ENCODE measurements at places on chromosomes 4 and X.

GRCh38 chr4:125705681-125706080 is 390.9 kb downstream of the FAT4 start:
- DNase-seq: no peak

- no peak for DNase-seq
These were observed 12.5 kb upstream of the HS3ST1 start for GRCh38 chr4:11441194-11441556.

- no peak for DNase-seq
These were observed 82.0 kb upstream of the WDR17 start for GRCh38 chr4:175983636-175984035.

DNA sequence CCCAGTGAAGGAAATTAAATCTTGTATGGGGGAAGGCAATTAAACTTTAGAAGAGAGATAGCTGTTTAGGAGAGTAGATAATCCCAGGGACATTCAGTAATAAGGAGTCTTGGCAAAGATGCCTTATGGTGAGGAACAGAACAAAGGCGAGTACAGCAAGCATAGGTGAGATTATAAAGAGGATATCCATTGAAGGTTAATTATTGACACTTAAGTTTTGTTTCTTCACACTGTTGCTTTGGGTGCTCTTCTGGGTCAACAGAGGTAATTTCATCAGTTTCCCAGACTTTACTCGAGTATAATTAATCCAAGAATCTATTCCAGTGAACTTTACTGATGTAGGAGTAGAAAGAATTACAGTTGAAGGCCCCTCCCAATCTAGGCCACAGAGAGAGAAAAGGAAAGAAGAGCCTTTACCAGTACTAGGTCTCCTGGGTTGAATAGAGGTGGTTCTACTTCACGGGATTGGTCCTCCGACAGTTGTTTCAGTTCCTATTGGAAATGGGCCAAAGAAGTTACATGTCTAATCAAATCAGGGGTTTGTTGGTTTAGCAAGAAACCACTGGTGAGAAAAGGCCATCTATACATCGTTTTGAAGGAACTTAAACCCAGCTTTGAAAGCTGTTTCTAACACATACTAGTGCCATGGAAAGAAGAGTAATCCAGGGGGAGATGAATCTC is 27.2 kb downstream of the EPGN start:
- DNase-seq: no peak

GRCh38 chr4:1047976-1048772 is 36.7 kb downstream of the FGFRL1 start:
- no peak for DNase-seq

- peak; percentile 65 for DNase-seq
These were observed 16.0 kb downstream of the RTL3 start for GRCh38 chrX:78643096-78643495.

DNA sequence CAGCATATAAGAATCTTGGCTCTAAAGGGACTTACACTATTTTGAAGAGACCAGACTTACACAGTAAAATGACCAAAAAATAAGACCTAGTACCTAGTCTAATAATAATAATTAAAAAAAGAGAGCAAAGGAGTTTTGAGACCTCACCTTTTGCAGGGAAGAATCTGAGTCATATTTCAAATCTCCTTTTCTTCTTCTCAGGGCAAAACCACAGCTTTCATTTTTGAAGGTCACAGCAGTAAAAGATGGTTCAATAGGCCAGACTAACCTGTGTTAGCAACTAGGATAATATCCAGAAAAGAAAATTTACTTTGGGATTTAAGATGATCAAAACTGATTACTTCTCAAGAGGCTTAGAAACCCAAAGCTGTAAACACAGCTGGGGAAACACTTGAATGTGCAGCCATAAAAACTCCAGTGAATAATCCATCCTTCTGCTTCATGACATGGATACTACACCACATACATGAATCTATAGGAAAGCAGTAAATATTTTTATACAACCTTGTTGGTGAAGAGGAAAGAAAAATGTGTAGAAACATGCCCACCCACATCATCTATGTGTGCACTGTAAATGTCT is 25.9 kb upstream of the LNX1 start:
- DNase-seq: no peak

GRCh38 chr4:111274486-111274885 is 651.6 kb upstream of the PITX2 start:
- DNase-seq: no peak

DNA sequence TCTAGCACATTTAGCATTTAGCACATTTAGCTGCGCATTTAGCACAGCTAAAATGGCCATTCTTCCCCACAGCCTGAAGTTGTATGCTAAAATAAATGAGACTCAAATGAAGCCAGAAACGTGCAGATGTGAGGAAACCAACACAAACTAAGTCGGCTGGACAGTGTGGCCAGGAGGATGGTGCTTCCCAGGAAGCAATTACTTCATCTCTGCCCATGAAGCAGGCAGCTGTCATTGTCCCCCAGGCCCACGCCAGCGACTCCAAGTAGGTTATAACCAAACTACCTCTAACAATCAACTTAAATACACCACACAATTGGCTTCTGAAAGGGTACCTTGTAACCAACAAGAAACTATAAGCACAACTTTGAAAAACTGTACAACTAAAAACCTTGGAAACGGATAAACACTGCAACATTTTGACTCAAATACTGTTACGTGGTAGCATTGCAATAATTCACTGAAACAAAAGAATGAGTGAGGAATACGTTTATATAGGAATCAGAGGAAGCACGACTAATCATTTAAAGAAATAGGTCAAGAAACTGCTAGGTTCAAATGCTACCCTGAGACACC is 39.2 kb downstream of the AFAP1 start:
- DNase-seq: no peak

DNA sequence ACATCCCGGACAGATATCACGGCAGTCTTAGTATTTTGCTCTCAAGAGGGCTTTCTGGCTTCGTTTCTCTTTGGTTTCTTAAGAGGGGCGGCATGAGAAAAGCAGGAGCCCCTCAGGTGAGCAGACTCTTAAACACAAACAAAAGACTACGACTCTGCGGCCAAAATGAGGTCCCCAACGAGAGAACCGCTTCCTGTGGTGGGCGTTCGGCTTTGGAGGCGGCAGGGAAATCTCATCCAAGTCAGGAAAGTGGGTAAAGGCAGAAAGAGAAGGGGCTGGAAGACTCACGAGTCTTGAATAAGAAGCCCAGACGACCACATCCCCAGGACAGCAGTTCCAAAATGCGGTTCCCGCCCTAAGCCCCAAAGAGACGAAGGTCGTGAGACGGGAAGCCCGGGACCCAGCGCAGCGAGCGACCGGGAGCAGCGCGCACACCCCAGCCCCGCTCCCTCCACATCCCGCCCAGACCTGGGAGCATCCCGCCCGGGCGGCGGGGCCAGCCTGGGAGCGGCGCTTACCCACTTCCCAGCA is 409 bp downstream of the UGDH start:
- no peak for DNase-seq

GRCh38 chrX:49282647-49283011 is 13.0 kb downstream of the PPP1R3F start:
- DNase-seq: no peak

DNA sequence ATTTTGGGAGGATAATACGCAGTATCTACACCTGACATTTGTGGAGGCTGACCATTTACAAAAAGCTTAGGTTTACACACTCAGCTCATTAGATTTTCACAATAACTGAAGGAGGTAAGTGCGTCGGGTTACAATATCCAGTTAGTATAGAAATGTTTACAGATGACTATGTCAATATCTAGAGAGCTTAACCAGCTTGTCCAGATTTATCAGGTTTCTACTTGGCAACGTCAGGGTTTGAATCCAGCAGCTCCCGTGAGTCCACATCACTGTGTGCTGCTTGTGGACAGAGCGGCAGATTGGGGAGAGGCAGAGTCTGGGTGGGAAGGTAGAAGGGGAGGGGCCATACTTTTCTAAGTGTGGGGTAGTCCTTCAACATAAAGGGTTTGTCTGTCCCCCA is 28.3 kb downstream of the ARHGAP10 start:
- no peak for DNase-seq

DNA sequence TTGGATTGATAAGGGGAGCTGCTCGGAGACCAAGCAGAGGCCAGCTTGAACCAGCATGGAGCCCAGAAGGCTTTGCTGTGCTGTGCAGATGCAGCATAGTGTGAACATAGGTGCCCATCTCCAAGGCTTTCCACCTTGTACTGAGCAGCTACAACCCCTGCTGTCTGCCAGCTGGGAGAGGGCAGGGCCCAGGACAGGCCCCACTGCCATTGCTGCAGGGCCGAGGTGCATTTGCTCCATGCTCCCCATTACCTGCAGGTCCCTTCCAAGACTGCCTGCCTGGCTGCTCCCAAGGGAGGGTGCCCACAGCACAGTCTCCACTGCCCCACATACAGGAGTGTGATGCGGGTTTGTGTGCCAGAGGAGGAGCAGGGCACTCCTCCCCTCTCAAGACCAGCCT is 1016.0 kb upstream of the INTU start:
- no peak for DNase-seq

- DNase-seq: no peak
These were observed 98.0 kb downstream of the NHS start for GRCh38 chrX:17473021-17473420.

GRCh38 chrX:64739792-64740378 is 236.4 kb downstream of the ZC4H2 start:
- no peak for DNase-seq
